ENCODE measurements at places on chromosomes 2 and 18. TPM values are rescaled to one million over a fixed set of nuclear protein-coding genes. Genes with fewer than 3 reads are reported as not detected.
A peak's percentile ranks its signal among the peaks of the same experiment; 100 is the strongest.

HSBP1L1 gene
- 35.0 TPM for total RNA-seq

DNA sequence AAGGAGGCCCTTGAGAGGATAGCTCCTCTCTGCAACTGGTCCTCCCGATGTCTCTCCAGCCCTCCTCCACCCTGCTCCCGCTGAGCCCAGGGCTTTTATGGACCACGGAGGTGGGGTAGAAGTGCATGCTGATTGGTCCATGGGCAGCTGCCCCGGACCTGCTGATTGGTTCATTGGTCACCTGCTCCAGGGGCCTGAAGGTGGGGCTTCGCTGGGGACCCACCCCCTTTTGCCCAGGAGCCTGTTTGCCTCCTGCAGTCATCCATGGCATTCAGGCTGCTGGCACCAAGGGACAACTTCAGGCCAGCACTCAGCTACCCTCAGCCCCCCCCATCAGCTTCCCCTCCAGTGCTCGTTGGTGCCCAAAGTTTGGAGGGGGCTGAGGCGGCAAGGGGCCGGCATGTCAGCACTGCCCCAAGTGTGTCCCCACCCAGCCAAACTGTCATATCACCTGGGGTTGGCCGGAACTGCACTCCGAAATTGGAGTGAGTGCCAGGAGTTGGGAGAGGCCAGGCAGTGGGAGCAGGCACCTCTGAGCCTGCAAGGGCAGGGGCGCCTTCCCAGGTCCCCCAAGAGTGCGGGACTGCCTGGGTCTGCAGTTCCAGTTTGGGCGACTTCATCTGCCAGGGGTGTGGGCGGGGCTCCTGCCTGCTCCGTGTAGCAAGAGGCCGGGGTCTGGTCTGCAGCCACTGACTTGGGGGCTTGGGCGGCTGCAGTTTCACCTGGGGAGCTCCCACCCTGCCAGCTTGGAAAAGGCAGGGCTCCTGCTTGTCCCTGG, 288.9 kb downstream of the RDH14 start:
- DNase-seq = peak; percentile 64

GRCh38 chr18:31783059-31783458, 22.4 kb upstream of the SLC25A52 start:
- no peak for DNase-seq

DNA sequence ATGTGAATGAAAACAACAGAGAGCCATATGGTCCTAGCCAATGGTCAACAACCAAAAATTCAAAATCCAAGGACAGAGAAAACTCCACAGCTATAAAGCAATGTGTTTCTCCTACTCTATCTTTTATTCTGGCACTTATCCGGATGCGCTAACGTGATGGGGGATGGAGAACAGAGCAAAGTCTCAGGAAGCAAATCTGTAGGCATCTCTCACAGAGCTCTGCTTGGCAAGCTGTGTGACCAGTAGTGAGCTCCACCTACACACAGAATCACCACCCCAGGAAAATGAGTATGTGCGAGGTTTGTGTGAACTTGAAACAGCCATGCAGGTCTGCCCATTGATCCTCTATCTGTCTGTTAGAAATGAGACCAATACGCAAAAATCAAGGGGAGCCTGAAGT, 584.3 kb downstream of the BCL11A start:
- DNase-seq = no peak

GRCh38 chr2:174763780-174764179, 492 bp downstream of the CHRNA1 start:
- no peak for DNase-seq

- peak; percentile 44 for DNase-seq
Measured at GRCh38 chr2:207747653-207748560, 21.8 kb downstream of the FZD5 start.

DNA sequence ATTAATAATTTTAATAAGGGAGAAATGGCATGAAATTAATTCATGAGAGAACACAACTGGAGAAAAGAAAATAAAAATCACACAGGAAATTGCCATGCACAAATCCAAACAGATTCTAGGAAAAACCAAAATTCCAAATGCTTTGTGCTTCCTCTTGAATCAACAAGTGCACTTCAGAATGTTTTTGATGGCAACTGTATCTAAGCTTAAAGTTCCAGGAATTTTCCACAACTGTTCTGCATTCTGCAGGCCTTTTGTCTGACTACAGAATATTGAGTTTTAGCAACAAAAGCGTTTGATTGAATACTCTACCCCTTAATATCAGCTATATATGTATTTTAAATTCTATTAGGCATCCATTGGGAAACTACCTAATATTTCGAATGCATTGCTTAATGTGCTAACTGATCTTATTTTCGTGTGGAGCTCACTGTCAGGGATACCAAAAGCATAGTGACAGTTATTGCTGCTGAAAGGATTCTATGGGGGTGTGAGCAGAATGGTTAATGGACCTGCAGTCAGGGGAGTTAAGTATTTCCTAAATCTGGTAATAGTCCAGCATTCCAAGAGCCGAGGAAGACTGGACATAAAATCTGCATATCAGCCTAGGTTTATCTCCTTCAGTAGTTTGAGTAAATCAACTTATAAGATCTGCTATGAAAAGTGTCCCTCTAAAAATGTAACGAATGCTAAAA, 482.7 kb upstream of the POU3F3 start:
- no peak for DNase-seq

DNA sequence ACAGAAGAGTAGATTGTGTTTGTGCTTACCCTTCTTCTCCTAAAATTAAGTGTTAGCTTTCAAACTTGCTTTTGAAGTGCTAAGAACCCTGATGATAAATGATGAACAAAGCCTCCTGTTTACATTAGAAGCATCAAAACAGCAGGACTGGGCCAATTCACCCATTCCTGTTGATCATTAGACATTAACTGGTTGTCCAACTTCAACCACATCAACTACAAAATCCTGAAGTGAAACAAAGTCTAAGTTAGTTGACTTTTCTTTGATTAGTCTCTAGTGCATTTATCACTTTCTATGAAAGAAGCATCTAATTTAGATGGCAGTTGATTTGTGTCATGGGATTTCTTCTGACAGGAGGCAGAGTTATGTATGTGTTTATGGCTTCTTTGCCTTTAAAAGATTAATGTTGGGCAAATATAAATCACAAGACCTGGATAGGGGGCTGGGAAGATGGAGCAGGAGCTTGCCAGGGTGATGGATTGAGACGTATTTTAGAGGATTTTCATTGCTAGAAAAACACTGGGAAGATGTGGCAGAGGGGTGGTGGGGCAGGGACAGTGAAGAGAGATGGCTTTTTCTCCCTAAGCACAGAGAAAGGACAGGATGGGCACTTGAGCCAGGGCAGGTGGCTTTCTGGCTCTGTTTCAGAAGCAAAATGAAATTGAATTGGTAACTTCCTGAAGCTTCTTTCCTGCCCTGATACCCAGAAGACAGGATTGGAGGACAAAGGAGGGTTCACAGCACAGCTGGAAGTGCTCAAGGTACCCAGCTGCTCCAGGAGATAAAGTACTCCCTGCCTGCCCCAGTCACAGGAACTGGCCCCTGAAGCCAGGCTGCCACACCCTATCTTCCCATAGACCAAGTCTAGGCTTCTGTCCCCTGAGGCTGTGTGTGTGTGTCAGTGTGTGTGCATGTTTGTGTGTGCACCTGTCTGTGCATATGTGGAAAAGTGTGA, 20.5 kb downstream of the GYPC start:
- no peak for DNase-seq

DNA sequence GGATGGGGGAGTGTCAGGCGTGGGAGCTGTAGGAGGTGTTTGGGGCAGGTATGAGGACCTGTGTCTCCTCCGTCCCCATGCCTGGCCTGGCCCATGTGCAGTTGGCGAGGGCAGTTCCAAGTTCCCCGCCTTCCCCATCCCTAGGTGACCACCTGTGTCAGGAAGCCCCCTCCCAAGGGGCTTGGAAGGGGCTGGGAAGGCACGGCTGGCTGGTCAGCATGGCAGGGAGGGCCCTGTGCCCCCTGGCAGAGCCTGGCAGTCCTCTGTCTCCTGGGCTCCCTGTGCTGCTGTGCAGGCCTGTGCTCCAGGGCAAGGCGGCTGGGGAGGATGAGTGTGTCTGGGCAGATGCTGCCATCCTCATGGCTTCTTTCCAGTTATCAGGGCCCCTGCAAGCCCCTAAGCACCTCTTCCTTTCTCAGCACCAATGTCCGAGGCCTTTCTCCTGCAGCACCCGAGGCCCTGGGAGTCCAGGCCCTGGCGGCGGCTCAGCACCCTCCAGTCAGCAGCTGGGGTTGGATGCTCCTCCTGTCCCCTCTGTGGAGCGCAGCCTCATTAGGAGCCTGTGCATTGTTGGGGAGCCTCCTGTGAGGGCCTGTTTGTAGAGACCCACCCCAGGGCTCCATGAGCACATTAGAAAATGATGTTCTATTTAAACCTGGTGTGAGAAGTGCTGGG, 101.7 kb downstream of the FAM210A start:
- no peak for DNase-seq

All from upper lobe of left lung (tissue), 6 donors.